Activated B cell treated with CpG ODN at 0.5 μM for 24 hours (primary cell): ENCODE measurements at places on chromosomes 16 and 17.

- H3K27me3 ChIP-seq = peaks cover 22% of the 10 kb centered on the region
- no peaks in the 10 kb centered on the region for H3K36me3 ChIP-seq
- no peak overlapping the region for H3K4me3 ChIP-seq
- no peak overlapping the region for H3K27ac ChIP-seq
These were observed 2.2 kb upstream of the KRTAP4-1 start for GRCh38 chr17:41186872-41187271.

- no peaks in the 10 kb centered on the region for H3K4me1 ChIP-seq
- peaks cover 5% of the 10 kb centered on the region for H3K27me3 ChIP-seq
- H3K36me3 ChIP-seq = no peaks in the 10 kb centered on the region
These were observed 88.4 kb downstream of the RBFOX3 start for GRCh38 chr17:79522414-79522813.

DNA sequence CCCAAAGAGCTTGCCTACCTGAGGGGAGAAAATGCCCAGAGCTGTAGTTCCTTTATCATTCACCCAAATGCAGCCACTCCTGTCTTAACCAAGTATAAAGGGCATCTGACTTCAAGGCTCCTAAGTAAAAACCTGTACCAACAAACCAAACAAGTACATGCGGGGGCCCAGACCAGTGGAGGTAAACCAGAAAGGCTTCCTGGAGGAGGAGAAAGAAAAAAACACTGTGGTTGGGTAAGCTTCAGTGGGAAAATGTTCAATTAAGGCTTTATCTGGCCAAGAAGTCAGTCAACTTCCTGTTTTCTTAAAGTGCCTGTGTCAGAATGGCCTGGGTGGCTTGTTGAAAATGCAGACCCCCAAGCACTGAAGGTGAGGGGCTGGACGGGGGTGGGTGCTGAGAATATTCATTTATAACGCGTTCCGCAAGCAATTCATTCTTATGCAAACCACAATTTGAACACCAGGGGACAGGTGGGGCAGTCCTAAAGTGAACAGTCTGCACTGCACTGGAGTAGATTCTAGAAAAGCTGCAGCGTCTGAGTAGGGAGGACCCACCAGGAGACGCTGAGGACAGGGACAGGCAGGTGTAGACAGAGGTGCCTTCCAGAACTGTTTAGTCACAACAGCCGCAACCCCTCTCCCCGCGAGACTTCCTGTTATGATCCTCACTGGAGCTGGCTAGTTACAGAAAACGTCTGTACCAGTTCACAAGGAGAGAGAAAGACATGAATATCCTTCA lies 467.1 kb downstream of the SOX9 start:
- H3K27ac ChIP-seq = no peak overlapping the region
- no peak for DNase-seq
- peaks cover 15% of the 10 kb centered on the region for H3K4me1 ChIP-seq
- no peak overlapping the region for H3K4me3 ChIP-seq

DNA sequence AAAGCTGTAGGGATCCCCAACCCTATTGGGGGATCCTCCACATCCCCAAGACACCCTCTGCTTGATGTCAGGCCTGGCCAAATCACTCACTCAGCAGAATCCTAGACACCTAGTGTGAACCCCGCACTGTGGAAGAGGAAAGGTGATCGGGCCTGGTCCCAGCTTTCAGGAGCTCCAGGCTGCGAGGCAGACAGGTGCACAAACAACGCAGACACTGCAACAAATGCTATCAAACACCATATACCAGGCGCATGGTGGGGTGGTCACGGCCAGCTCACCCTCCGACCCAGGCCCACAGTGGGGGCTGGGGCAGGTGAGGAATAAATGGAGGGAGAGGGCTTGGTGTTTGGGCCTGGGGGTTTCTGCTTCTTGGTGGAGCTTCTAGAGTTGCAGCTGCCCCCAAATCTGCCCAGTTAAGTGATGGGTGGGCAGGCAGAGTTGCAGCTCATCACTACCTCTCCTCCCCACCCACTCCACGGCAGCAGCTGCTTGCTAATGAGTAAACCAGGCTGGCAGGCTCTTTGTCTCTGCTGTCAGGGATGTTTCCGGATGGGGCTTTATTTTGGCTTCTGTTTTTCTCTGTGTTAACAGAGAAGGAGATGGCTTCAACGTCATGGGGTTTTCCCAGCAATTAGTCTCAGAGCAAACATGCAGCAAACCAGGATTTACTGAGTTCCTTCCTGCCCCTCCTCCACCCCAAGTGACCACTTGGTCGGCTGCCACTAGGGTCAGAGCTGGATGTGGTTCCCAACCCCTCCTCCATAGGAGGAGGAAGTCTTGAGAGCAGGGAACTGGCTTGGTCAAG lies 46.6 kb downstream of the PECAM1 start:
- H3K36me3 ChIP-seq = peaks cover 55% of the 10 kb centered on the region
- no peaks in the 10 kb centered on the region for H3K4me1 ChIP-seq
- DNase-seq = no peak
- no peak overlapping the region for H3K4me3 ChIP-seq
- H3K27me3 ChIP-seq = no peaks in the 10 kb centered on the region

DNA sequence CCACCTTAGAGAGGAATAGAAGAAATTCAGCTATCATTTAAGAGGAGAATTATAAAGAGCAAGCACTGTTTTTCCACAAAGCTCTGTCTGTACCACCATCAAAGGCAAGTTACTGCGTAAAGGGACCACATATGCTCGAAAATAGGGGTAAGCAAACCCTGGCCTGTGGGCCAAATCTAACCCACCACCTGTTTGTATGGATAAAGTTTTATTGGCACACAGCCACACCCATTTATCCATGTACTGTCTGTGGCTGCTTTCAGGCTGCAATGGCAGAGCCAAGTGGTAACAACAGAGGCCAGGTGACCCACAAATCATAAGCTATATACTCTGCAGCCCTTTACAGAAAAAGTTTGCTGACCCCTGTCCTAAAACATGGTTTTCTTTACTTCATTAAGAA lies 180.3 kb downstream of the MRTFB start:
- DNase-seq = no peak
- H3K27me3 ChIP-seq = no peaks in the 10 kb centered on the region
- H3K36me3 ChIP-seq = peaks cover 59% of the 10 kb centered on the region
- no peaks in the 10 kb centered on the region for H3K4me1 ChIP-seq
- no peak overlapping the region for H3K27ac ChIP-seq
- no peak overlapping the region for H3K4me3 ChIP-seq

- no peak overlapping the region for H3K27ac ChIP-seq
- H3K27me3 ChIP-seq = peaks cover 16% of the 10 kb centered on the region
- no peak for DNase-seq
These were observed 10.3 kb downstream of the KCNG4 start for GRCh38 chr16:84229471-84229870.

- H3K36me3 ChIP-seq = no peaks in the 10 kb centered on the region
- H3K27me3 ChIP-seq = peaks cover 1% of the 10 kb centered on the region
- DNase-seq = no peak
- H3K4me3 ChIP-seq = no peak overlapping the region
These were observed 1.8 kb downstream of the CNTNAP4 start for GRCh38 chr16:76278980-76279379.

DNA sequence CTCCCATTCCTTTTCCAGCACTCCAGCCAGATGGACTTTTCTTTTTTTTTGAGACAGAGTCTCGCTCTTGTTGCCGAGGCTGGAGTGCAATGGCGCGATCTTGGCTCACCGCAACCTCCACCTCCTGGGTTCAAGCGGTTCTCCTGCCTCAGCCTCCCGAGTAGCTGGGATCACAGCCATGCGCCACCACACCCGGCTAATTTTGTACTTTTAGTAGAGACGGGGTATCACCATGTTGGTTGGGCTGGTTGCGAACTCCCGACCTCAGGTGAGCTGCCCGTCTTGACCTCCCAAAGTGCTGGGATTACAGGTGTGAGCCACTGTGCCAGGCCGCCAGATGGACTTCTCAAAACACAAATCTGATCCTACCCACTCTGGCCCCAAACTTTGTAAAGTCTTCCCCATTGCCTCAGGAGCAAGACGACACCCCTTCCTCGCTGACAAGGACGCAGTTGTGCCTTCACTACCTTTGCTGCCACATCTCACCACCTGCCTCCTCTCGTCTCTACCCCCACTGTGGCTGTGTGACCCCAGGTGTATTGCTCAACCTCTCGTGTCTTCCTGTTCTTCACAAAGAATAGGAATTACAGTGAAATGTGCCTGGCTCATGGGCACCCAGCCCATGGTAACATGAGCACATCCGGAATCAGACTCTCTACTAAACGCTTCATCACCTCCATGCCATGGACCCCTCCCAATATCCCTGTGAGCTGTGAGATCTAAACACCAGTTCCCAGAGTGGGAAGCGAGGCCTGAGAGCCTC lies 3.7 kb upstream of the BANP start:
- peak overlapping the region; percentile 74 for H3K4me3 ChIP-seq
- no peak for DNase-seq
- peak overlapping the region; percentile 96 for H3K27ac ChIP-seq
- H3K4me1 ChIP-seq = peaks cover 46% of the 10 kb centered on the region
- no peaks in the 10 kb centered on the region for H3K27me3 ChIP-seq
- H3K36me3 ChIP-seq = peaks cover 8% of the 10 kb centered on the region

GRCh38 chr17:48873209-48873608 lies 19.4 kb upstream of the ATP5MC1 start:
- no peak overlapping the region for H3K27ac ChIP-seq
- DNase-seq = no peak
- H3K4me1 ChIP-seq = no peaks in the 10 kb centered on the region
- H3K27me3 ChIP-seq = no peaks in the 10 kb centered on the region

DNA sequence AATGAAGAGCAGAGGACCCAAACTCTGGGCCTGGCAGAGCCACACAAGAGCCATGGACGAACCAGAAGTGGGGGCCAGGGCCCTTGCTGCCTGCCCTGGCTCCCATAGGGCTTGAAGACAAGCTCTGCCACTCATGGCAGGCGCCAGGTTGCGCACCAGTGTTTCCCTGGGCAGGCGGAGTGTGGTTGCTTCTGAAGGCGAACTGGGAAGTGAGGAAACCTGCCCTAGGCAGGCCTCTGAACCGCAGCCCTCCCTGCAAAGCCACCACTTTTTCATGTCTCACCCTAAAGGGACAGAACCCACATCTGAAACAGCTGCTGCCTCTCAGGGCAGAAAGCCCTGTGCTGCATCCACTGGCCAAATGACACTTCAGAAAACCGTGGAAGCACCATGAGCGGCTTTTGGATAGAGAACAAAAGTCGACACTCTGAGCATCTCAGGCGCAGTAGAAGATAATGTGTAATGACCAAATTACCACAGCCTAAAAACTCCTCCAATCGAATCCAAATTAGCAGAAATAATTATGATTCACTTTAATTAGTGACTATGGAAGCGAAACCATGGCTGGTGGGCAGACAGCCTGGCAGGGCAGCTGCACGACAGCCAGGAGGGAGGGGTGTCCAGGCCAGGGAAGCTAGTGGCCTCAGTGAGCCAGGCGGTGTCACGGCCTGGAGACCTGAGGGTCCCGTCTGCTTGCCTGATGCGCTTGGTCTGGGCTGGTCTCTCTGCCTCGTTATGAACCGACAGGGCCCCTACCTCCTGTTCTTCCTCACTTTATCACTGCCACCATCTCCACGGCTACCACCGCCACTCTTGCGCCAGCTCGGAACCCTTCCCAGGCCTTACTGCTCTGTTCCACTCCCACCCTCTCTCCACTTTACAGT lies 59.1 kb downstream of the PRMT7 start:
- no peaks in the 10 kb centered on the region for H3K36me3 ChIP-seq
- peak overlapping the region; percentile 50 for H3K27ac ChIP-seq
- H3K27me3 ChIP-seq = peaks cover 6% of the 10 kb centered on the region
- H3K4me3 ChIP-seq = no peak overlapping the region
- DNase-seq = no peak
- peaks cover 48% of the 10 kb centered on the region for H3K4me1 ChIP-seq
